ENCODE measurements at places on chromosomes 2 and 18. TPM values are rescaled to one million over a fixed set of nuclear protein-coding genes. Genes with fewer than 3 reads are reported as not detected.

Gene GALM
- 2.6 TPM for total RNA-seq

Gene CNDP1
- total RNA-seq = not detected

Gene CROCC2
- total RNA-seq = not detected

Gene NGEF
- 2.1 TPM for total RNA-seq

Gene LBX2
- total RNA-seq = 1.00 TPM

Gene COL4A3
- total RNA-seq = not detected

Gene LRRC30
- total RNA-seq = not detected

Gene GALNT3
- 92.9 TPM for total RNA-seq

Gene PRKAG3
- total RNA-seq = not detected

Gene CDCA7
- total RNA-seq = 3.8 TPM

Gene BOK
- total RNA-seq = 26.1 TPM

Gene PARD3B
- 3.0 TPM for total RNA-seq

Gene CNTNAP5
- not detected for total RNA-seq

Gene CXCR2
- 0.28 TPM for total RNA-seq

Gene SLC39A6
- total RNA-seq = 377 TPM

Gene SOX11
- total RNA-seq = under 0.01 TPM

Gene LHCGR
- not detected for total RNA-seq

Gene TCF23
- total RNA-seq = not detected

Gene KCNIP3
- 1.6 TPM for total RNA-seq

Gene HAAO
- 0.50 TPM for total RNA-seq

Gene REG3A
- total RNA-seq = not detected

Gene APOB
- under 0.01 TPM for total RNA-seq

Gene ALPI
- not detected for total RNA-seq

Gene C2orf66
- 0.93 TPM for total RNA-seq

Gene NCKAP1
- total RNA-seq = 413 TPM

Gene POTEJ
- not detected for total RNA-seq

Gene CNNM3
- total RNA-seq = 12.3 TPM

Data from nasal cavity respiratory epithelium epithelial cell of viscerocranial mucosa (primary cell).